CD4-positive, CD25-positive, alpha-beta regulatory T cell (primary cell): ENCODE measurements at places on chromosomes 2 and 18. TPM values are rescaled to one million over a fixed set of nuclear protein-coding genes. Genes with fewer than 3 reads are reported as not detected.

The UGT1A8 gene
- total RNA-seq: not detected

The VSNL1 gene
- total RNA-seq: not detected

The SERPINB12 gene
- total RNA-seq: not detected

The RUFY4 gene
- total RNA-seq: 2.1 TPM

The SCN3A gene
- not detected for total RNA-seq

The MC4R gene
- total RNA-seq: not detected

The TNP1 gene
- not detected for total RNA-seq

The IL36B gene
- not detected for total RNA-seq

The EPHA4 gene
- 23.5 TPM for total RNA-seq

The UCN gene
- 2.2 TPM for total RNA-seq

The RBM44 gene
- total RNA-seq: 4.5 TPM

The ZBTB7C gene
- total RNA-seq: not detected

The AMER3 gene
- total RNA-seq: not detected

The ICOS gene
- total RNA-seq: 195 TPM

The PARD3B gene
- 0.10 TPM for total RNA-seq

The CHRND gene
- not detected for total RNA-seq

The NT5C1B gene
- not detected for total RNA-seq

The MOB1A gene
- total RNA-seq: 161 TPM

The ACVR1 gene
- 64.2 TPM for total RNA-seq

The GBX2 gene
- not detected for total RNA-seq

The ANKRD30BL gene
- not detected for total RNA-seq

The TAF4B gene
- 5.0 TPM for total RNA-seq

The GAL3ST2 gene
- total RNA-seq: 1.1 TPM

The SRD5A2 gene
- not detected for total RNA-seq

The TMEM214 gene
- 43.3 TPM for total RNA-seq

The FAM237A gene
- total RNA-seq: not detected

The WDR7 gene
- total RNA-seq: 76.4 TPM

The BCL2L11 gene
- 96.0 TPM for total RNA-seq

The DYSF gene
- total RNA-seq: 0.10 TPM

The SERPINB11 gene
- total RNA-seq: not detected

The ERCC3 gene
- total RNA-seq: 50.2 TPM

The TTC39C gene
- total RNA-seq: 274 TPM

The ALPP gene
- total RNA-seq: not detected

The IGFBP2 gene
- total RNA-seq: not detected

The GAREM2 gene
- 4.0 TPM for total RNA-seq

The ITSN2 gene
- total RNA-seq: 115 TPM

The CCBE1 gene
- not detected for total RNA-seq

The GPR75 gene
- 5.1 TPM for total RNA-seq
